Urinary bladder (tissue), 4 donors: ENCODE measurements at places on chromosomes 12 and 14. TPM values are rescaled to one million over a fixed set of nuclear protein-coding genes. Genes with fewer than 3 reads are reported as not detected.

DNA sequence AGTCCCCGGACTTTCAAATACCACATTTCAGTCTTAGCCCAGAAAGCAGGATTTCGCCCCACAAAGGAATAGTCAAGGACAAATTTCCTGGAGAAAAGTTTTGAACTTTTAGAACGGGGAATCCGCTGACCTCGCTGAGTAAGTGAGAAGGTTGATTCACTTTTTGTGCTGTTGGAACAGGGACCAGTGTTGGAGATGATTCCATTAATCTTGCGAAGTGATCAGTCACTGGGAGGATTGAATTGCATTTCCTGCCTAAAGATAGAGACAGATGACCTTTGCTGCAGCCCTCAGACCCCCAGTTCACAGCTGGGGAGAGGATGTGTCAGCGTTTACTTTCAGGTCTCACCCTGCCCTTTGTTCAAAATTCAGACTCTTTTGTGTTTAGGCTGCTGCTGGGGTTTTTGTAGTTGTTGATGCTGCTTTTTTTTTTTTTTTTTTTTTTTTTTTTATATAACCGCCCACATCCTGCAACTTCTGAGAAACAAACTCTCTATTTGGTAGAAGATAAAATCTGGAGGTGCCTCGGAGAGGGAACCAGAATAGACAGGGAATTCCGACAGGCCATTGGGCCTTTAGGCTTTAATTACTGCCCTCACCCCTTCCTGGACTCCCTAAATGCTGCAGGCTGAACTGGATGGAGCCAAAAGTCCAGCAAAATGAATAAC, 9.8 kb upstream of the KDM2B start:
- no peak for DNase-seq

GRCh38 chr14:58439476-58439875, 12.0 kb downstream of the KIAA0586 start:
- DNase-seq = no peak

GZMB gene
- 0.49 TPM for polyA plus RNA-seq

RTN1 gene
- polyA plus RNA-seq = 6.3 TPM

SLC25A21 gene
- polyA plus RNA-seq = 0.72 TPM

OR11H6 gene
- not detected for polyA plus RNA-seq
